ENCODE measurements at places on chromosomes 12 and 14.

DNA sequence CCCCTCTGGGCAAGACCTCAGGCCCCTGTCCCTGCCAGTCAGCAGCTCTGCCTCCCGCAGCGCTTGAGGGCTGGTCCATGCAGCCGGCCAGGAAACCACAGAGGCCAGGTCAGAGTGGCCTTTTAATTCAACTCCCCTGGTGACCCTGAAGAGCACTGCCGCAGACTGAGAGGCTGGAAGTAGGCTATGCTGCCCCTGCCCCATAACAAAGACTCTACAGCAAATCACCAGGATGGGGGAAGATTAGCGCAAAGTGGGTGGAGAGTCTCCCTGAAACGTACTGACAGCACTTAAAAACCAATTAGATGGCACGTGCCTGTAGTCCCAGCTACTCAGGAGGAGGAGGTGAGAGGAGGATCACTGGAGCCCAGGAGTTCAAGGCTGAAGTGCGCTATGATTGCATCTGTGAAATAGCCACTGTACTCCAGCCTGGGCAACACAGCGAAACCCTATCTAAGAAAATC lies 70.5 kb downstream of the ITPK1 start:
- DNase-seq = no peak

DNA sequence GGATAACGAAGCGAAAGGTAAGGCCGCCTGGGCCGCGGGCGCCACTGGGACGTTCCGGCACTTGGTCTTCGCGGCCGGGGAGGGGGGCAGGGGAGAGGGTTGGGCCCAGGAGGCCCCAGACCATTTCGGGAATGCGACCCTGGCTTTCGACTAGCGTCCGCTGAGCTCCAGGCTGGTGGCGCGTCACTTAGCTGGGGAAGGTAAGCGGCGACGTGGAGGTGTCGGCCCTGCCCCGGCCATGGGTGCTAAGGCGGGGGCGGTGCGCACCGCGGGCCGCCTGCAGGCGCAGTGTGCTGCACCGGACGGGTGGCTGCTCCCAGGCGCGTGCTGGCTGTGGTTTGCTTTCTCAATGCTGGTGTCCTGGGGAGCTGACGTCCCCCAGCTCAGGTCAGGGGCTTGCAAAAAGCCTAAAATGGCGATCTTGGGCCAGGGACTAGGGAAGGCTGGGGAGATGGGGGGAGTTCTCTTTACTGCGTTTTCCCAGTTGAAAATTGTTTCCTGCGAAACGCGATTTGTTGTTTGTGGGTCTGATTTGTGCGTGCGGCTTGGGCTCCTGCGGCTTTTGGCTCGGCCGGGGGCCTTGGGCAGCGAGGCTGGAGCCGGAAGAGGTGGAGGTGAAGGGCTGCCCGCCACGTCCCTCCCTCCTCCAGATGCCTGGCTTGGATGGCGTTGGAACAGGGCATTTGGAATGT lies 1.2 kb downstream of the HOXC10 start:
- no peak for DNase-seq

DNA sequence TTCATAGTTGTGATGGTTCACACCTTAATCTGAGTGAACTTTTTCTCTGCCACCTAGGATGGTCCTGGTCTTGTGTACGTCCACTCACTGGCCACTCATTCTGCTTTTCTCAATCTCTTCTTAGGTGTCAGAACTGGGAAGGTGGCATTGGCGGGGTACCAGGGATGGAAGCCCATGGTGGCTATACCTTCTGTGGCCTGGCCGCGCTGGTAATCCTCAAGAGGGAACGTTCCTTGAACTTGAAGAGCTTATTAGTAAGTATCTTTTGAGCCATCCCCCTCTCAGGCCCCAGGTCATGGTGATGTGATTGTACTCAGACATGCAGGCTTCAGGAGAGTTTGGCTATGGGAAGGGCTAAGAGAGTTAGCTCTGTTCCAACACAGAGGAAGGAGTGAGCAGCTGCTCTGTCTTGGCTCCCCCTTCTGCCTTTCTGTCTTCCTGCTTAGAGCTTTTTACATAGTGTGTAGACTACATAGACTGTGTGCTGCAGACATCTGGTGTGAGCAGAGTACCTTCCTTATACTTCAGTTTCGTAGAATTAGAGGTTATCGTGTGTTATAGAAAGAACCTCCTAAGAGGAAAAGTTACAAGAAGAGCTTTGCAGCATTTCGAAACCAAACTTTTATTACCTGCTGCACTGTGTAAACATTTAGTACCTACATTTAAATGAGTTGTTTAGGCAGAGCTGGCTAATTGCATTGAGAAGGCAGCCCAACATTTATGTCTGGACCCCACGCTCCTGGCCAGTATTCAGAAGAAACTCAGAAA lies 54.2 kb downstream of the FNTB start:
- no peak for DNase-seq

GRCh38 chr12:2691345-2692071 lies 103.3 kb upstream of the FKBP4 start:
- peak; percentile 53 for DNase-seq

DNA sequence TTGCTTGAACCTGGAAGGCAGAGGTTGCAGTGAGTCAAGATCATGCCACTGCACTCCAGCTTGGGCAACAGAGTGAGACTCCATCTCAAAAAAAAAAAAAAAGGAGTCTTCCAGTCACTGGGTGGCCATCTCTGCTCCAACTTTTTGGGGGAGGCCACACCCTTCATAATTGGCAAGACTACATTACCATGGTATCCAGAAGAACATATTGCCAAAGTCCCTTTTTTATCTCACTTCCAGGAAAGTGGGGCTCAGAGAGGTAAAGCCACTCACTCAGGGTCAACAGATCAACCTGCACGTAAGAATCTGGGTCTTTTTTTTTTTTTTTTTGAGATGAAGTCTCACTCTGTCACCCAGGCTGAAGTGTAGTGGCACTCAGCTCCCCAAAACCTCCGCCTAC lies 5.0 kb upstream of the CD63 start:
- DNase-seq = no peak

GRCh38 chr14:35351897-35352273 lies 52.7 kb downstream of the NFKBIA start:
- no peak for DNase-seq

DNA sequence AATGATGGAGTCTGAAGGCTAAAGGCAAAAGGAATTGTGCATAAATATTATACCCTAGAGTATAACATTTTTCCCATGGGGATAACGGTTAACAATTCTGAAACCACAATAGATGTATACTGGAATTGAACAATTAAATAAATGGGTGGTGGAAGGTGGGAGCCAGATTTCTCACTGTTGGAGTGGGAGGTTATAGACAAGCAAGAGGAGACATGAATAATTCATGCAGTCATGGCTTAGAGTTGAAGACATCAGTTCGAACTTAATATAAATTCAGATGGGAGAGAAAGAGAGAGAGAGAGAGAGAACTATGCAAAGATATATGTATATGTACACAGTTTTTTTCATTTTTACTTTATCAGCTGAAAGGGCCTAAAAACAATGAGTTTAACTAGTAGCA lies 523.9 kb downstream of the FOXG1 start:
- no peak for DNase-seq

- no peak for DNase-seq
Observed at GRCh38 chr12:73221398-73221797, 949.2 kb downstream of the TRHDE start.

DNA sequence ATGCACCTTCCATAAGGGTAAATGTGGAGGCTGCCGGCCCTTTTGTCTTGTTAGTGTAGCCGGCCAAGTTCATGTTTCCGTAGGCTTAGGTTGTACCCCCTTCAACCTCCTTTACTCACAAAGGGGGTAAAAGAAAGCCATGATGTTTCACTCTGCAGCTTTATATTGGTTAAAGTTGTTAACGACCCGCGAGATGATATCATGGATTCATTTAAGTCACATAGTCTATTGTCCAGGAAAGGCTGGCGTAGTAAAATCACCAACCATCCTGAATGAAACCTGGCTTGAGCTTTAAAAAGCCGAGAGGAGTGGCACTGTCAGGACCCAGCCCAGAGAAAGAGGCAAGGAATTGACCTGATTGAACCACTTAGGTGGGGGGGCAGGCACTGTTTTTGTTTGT lies 1.3 kb downstream of the UNG start:
- DNase-seq = no peak

DNA sequence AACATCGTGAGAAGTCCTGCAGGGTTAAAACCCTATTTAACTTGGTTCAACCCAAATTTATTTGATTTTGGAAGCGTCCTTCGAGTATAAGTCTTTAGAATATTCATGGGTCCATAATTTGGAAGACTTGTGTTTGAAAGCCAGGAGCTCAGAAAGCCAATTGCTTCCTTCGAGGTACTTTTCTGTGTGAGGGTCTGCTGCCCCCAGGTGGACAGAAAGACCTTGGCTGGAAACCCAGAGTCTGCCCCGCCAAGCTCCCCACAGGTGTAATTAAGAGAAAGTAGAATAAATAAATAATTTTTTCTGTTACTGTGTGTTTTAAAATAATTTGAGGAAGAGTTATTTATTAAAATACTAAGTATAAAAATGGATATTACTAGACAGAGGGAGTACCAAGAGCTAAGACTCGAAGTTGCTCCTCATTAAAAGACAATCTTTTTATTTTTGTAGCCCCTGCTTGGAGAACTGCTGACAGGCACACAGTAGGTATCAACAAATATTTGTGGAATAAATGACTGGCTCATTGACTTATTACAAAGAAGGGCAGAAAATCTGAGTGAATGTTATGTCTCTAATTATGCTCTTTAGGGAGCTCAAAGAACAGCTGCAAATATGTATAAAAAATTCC lies 105.8 kb downstream of the PAH start:
- DNase-seq = no peak

- no peak for DNase-seq
Observed at GRCh38 chr14:75286313-75286712, 7.7 kb downstream of the FOS start.

- no peak for DNase-seq
Observed at GRCh38 chr14:53884601-53885000, 72.0 kb downstream of the BMP4 start.

DNA sequence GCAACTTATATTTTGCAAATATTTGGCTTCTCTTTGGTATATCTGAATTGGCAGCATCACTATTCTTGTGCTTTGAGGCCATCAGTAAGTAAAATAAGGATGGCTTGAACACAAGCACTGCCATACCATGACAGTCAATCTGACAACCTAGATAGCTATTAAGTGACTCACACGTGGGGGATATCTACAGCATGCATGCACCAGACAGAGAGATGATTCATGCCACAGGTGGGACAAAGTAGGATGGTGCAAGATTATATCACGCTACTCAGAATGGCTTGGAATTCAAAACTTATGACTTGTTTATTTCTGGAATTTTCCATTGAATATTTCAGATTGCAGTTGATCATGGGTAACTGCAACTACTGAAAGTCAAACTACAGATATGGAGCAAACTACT lies 675.6 kb upstream of the MDGA2 start:
- no peak for DNase-seq

- no peak for DNase-seq
Observed at GRCh38 chr12:15987696-15988095, 76.6 kb downstream of the DERA start.

- no peak for DNase-seq
Observed at GRCh38 chr14:35687335-35687939, 121.7 kb downstream of the RALGAPA1 start.

DNA sequence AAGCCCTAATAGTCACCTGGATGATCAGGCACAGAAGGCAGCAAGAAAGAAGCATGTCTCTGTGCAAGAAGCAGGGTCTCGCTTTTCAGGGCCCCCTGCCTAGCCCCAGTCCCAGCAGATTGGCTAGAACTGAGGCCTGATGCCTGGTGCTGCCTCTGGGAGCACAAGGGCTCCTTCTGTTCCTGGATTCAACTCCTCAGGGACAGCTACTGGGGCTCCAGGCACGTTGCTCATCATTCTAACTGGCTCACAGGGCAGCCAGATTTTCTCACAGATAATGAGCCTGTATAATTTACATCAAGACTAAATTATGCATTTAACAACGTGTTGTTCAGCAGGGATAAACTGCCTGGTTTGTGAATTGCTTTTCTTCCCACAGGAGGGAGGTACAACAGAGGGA lies 106.5 kb upstream of the PLXNC1 start:
- DNase-seq = no peak

GRCh38 chr12:7118881-7119280 lies 9.8 kb downstream of the RBP5 start:
- no peak for DNase-seq

DNA sequence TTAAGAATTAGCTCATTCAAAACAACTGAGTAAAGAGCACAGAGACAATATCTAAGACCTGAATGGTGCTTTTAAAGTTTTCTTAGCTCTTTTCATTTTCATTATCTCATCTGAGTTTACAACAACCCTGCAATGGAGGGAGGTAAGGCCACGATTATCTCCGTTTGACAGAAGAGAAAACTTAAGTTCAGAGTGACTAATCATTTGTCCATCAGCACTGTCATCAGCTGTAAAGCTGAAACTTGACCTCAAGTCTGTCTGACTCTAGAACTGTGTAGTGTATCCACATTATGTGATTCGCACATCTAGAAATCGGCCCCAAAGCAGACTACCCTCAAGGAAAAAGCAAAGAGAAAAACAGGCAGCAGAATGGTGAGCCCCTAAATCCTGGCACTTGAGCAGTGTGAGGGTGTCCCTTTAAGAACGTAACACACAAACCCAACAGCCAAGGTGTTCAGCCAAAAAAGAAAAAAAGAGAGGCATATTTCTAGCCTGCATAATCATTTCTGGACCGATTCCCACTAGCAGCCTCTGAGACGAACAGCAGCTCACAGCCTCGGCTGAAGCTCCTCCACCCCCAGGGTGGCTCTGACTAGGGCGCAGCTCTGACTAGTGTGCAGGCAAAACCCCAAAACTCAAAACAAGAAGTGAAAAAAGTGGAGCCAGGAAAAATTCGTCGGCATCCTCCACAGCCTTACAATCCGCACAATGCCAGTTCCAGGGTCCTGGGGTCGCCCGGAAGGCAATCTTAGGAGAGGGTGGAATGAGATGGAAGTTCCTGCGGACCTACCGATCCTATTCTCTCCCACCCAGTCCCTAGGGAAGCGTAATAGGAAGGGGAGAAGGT lies 1.6 kb downstream of the STXBP6 start:
- DNase-seq = no peak

DNA sequence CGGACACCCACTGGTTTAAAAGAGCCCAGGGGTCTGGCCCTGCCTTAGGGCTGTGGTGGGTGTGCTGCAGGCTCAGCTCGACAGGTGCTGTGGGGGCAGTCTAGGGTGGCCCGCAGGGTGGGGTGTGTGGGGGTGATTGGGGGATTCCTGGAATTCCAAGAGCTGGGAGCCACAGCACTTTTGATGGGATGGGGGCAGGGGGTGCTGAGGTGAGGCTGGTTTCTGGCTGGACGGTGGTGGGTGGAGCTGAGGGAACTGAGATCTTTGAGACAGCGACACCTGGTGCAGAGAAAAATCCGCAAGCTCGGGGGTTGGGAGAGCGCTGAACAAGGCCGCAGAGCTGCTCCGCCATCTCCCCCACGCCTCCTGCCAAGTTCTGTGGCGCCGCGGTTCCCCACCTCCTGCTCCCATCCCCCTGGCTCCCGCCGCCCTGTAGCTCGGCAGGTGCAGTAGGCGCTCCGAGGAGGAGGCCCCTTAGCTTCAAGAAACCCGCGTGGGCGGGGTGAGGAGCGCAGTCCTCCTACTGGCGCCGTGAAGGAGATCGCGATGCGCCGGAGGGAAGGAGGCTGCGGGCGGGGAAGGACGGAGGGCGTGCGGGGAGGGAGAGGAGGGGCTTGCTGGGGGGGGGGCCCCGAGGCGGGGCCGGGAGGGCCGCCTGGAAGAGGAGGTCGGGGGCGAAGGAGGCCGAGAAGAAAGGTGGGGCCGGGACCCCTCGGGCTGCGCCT lies 1.3 kb upstream of the TEDC1 start:
- DNase-seq = peak; percentile 80
